ENCODE measurements at places on chromosomes 1 and 21. TPM values are rescaled to one million over a fixed set of nuclear protein-coding genes. Genes with fewer than 3 reads are reported as not detected.

The DDAH1 gene
- not detected for total RNA-seq

The DEPDC1 gene
- not detected for total RNA-seq

The LCE1D gene
- total RNA-seq, result not detected

The RAB3B gene
- not detected for total RNA-seq

The WNT2B gene
- total RNA-seq, result 0.37 TPM

The HSD3B2 gene
- not detected for total RNA-seq

The KCNA2 gene
- total RNA-seq, result 3.1 TPM

DNA sequence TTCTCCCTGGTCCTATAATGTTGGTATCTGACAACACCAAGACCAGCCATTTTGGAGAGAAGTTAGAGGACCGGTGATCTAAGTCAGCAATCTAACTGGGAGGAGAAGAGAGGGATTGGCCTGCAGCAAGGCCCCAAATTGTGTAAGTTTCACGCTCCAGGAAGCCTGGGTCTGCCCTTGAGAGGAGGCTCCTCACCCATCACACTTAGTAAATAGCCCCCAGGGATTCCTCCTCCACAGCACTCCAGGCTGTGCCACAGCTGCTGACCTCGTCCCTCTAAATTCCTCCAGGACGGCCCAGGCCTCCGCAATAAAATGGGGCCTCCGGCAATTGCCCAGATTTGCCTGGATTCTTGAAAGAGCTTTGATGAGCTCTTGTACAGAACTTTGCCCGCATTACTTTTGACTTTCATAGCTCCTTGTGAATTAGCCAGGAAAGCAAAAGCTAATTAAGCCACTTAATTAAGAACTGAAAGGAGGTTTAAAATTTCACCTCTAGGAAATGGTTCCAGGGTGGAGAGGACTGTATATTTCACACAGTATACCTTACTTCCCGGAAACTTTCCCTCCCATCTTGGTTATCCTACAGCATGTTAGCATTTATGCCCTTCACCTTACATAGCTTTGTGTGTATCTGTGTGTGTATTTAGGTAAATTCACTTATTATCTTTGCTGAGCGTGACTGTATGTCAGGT is 90.5 kb downstream of the LAMC2 start:
- no peak overlapping the region for H3K27ac ChIP-seq
- H3K36me3 ChIP-seq, result no peaks in the 10 kb centered on the region
- no peak overlapping the region for H3K4me3 ChIP-seq
- peaks cover 18% of the 10 kb centered on the region for H3K27me3 ChIP-seq
- H3K4me1 ChIP-seq, result no peaks in the 10 kb centered on the region

DNA sequence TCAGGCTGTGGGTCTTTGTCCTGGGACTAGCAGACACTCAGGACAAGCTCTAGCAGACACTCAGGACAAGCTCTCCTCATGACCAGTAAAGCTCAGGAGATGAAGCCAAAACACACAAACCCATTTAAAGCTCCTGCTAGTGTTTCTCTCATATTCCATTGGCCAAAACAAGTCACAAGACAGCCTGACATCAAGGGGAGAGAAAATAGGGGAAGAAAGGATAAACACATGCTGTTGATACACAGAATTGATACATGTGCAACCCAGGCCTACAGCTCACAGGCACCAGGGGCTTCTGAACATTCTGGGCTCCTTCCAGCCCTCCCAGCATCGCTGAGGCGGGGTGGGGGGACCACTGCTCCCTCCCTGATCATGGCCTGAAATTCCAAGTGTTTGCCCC is 35.3 kb downstream of the ATF3 start:
- no peaks in the 10 kb centered on the region for H3K36me3 ChIP-seq
- H3K4me3 ChIP-seq, result no peak overlapping the region
- peaks cover 47% of the 10 kb centered on the region for H3K27me3 ChIP-seq
- H3K4me1 ChIP-seq, result peaks cover 2% of the 10 kb centered on the region
- no peak for DNase-seq

- H3K4me3 ChIP-seq, result no peak overlapping the region
- no peaks in the 10 kb centered on the region for H3K36me3 ChIP-seq
- no peak for DNase-seq
Observed at GRCh38 chr21:46038341-46038829, 56.8 kb downstream of the COL6A1 start.

DNA sequence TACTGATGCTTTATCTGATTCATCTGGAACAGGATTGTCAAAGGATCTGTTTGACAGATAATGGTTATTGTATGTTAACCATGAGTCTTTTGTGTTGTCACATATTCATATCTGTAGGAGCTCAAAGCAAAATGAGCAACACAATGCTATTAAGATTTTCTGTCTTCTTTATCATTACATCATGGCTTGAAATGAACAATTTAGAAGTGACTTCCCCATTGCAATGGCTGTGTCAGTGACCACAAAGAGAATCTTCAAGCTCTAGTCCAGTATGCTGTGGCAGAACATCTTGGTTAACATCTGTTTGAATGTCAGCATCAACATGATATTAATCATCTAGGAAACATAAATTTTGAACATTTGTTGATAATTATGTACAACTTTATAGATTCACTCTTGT is 1148.5 kb downstream of the PLA2G4A start:
- H3K36me3 ChIP-seq, result no peaks in the 10 kb centered on the region
- H3K27ac ChIP-seq, result no peak overlapping the region
- no peak for DNase-seq
- H3K4me3 ChIP-seq, result no peak overlapping the region

- H3K36me3 ChIP-seq, result no peaks in the 10 kb centered on the region
- H3K4me3 ChIP-seq, result no peak overlapping the region
- DNase-seq, result no peak
- peaks cover 20% of the 10 kb centered on the region for H3K27me3 ChIP-seq
- H3K4me1 ChIP-seq, result no peaks in the 10 kb centered on the region
Observed at GRCh38 chr1:3212453-3213355, 143.7 kb downstream of the PRDM16 start.

DNA sequence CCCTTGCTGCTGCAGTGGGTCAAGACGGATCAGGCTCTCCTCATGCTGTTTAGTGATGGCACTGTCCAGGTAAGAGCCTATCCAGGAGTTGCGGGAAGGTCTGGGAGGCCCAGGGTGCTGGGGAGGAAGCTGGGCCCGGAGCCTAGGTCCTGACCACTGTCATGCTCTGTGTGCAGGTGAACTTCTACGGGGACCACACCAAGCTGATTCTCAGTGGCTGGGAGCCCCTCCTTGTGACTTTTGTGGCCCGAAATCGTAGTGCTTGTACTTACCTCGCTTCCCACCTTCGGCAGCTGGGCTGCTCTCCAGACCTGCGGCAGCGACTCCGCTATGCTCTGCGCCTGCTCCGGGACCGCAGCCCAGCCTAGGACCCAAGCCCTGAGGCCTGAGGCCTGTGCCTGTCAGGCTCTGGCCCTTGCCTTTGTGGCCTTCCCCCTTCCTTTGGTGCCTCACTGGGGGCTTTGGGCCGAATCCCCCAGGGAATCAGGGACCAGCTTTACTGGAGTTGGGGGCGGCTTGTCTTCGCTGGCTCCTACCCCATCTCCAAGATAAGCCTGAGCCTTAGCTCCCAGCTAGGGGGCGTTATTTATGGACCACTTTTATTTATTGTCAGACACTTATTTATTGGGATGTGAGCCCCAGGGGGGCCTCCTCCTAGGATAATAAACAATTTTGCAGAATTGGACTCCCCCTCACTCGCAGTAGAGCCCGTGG is 1.7 kb downstream of the DYNLT4 start:
- DNase-seq, result peak; percentile 11
- H3K4me1 ChIP-seq, result peaks cover 75% of the 10 kb centered on the region
- peaks cover 19% of the 10 kb centered on the region for H3K36me3 ChIP-seq
- H3K4me3 ChIP-seq, result peak overlapping the region; percentile 62

DNA sequence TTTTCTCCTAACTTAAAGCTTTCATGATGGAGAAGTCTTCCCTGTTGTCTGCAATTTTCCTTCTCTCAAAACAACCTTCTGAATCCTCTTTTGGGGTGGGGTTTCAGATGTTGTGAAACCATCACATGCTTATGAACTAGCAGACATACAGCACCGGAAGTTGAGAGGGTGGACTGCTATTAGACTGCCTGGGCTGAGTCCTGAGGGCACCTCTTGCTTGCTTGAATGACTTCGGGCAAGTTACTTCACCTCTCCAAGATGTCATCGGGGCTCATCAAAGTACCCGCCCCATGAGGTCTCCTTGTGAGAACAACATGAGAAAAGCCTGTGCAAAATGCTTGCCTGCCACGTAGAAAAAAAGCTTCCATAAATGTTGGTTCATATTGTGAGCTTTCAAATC is 89.6 kb downstream of the CCDC185 start:
- H3K4me3 ChIP-seq, result no peak overlapping the region
- H3K4me1 ChIP-seq, result peaks cover 18% of the 10 kb centered on the region
- peak overlapping the region; percentile 29 for H3K27ac ChIP-seq
- DNase-seq, result no peak

- no peak for DNase-seq
- no peak overlapping the region for H3K4me3 ChIP-seq
Observed at GRCh38 chr1:33366762-33367484, 46.0 kb upstream of the A3GALT2 start.

DNA sequence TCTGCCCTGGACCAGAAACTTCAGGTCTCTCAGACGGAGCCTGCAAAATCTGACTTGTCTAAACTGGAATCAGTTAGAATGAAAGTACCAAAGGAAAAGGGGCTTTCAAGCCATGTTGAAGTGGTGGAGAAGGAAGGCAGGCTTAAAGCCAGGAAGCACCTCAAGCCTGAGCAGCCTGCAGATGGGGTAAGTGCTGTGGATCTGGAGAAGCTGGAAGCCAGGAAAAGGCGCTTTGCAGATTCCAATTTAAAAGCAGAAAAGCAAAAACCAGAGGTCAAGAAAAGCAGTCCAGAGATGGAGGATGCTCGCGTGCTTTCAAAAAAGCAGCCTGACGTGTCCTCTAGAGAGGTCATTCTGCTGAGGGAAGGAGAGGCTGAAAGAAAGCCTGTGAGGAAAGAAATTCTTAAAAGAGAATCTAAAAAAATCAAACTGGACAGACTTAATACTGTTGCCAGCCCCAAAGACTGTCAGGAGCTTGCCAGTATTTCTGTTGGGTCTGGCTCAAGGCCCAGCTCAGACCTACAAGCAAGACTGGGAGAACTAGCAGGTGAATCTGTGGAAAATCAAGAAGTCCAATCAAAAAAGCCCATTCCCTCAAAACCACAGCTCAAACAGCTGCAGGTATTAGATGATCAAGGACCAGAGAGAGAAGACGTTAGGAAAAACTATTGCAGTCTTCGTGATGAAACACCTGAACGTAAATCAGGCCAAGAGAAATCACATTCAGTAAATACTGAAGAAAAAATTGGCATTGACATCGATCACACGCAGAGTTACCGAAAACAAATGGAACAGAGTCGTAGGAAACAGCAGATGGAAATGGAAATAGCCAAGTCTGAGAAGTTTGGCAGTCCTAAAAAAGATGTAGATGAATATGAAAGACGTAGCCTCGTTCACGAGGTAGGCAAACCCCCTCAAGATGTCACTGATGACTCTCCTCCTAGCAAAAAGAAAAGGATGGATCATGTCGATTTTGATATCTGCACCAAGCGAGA is 46.6 kb downstream of the ZBTB17 start:
- no peak overlapping the region for H3K4me3 ChIP-seq
- no peak for DNase-seq
- peaks cover 18% of the 10 kb centered on the region for H3K36me3 ChIP-seq
- no peaks in the 10 kb centered on the region for H3K27me3 ChIP-seq
- no peak overlapping the region for H3K27ac ChIP-seq

GRCh38 chr21:30249936-30250335 is 32.8 kb downstream of the KRTAP24-1 start:
- no peaks in the 10 kb centered on the region for H3K36me3 ChIP-seq
- peaks cover 4% of the 10 kb centered on the region for H3K27me3 ChIP-seq
- H3K4me3 ChIP-seq, result no peak overlapping the region
- no peaks in the 10 kb centered on the region for H3K4me1 ChIP-seq
- DNase-seq, result no peak

- H3K36me3 ChIP-seq, result no peaks in the 10 kb centered on the region
- DNase-seq, result no peak
- no peaks in the 10 kb centered on the region for H3K27me3 ChIP-seq
- H3K4me1 ChIP-seq, result peaks cover 19% of the 10 kb centered on the region
Observed at GRCh38 chr21:32733356-32733755, 5.5 kb upstream of the SYNJ1 start.

DNA sequence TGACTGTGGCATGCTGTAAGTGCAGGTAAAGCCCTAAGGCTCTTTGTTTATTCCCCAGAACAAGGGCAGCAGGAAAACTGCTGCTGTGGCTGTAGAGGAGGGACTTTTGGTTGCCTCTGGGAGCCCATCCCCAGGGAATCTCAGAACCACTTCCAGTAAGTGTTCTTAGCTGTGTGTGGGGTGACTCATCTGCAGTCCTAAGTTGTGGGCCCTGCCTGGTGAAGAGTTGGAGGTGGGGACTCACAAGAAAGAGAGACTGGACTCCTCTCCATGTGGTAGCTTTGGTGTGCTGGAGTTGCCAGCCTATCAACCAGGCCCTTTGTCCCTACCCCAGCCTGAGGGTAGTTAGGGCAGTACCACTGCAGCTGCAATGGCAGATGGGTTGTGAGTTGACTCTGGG is 24.0 kb upstream of the DENND1B start:
- H3K36me3 ChIP-seq, result peaks cover 2% of the 10 kb centered on the region
- no peaks in the 10 kb centered on the region for H3K27me3 ChIP-seq
- no peak overlapping the region for H3K27ac ChIP-seq
- H3K4me1 ChIP-seq, result no peaks in the 10 kb centered on the region
- no peak overlapping the region for H3K4me3 ChIP-seq

GRCh38 chr1:211874521-211875347 is 44.2 kb upstream of the LPGAT1 start:
- DNase-seq, result no peak
- no peaks in the 10 kb centered on the region for H3K36me3 ChIP-seq
- H3K27me3 ChIP-seq, result peaks cover 13% of the 10 kb centered on the region
- H3K4me1 ChIP-seq, result no peaks in the 10 kb centered on the region
- H3K4me3 ChIP-seq, result no peak overlapping the region
- H3K27ac ChIP-seq, result no peak overlapping the region

- DNase-seq, result no peak
- no peaks in the 10 kb centered on the region for H3K27me3 ChIP-seq
- no peak overlapping the region for H3K4me3 ChIP-seq
- peaks cover 2% of the 10 kb centered on the region for H3K36me3 ChIP-seq
Observed at GRCh38 chr1:180167021-180167701, 12.5 kb downstream of the QSOX1 start.

- no peak overlapping the region for H3K27ac ChIP-seq
- H3K27me3 ChIP-seq, result peaks cover 66% of the 10 kb centered on the region
- no peak overlapping the region for H3K4me3 ChIP-seq
- H3K36me3 ChIP-seq, result peaks cover 5% of the 10 kb centered on the region
- H3K4me1 ChIP-seq, result no peaks in the 10 kb centered on the region
Observed at GRCh38 chr1:84006591-84006990, 7.7 kb upstream of the TTLL7 start.

DNA sequence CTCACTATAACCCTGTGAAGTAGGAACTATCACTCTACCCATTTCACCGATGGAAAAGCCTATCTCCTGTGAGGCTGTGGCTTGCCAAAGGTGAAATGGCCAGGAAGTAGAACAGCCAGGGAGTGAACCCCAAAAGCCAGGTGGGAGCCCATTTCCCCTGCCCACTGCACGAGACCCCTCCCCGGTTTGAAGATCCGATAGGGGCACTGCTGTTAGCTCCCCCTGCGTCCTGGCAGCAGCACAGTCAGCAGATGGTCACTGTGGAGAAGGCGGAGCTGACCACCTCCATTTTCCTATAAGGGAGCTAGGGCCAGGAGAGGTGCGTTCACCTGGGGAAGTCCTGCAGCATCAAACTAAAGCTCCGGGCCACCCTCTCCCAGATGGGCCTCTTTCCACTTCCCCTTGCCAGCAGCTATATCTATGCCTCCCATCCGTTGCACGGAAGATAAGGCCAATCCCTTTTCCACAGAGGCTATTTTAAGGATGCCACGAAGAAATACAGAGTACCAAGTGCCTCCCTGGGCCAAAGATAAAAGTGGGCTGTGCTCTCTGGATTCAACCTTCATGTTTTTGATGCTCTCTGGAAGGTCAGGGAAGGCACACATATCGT is 7.8 kb downstream of the ERG start:
- DNase-seq, result no peak
- peaks cover 70% of the 10 kb centered on the region for H3K27me3 ChIP-seq
- H3K36me3 ChIP-seq, result no peaks in the 10 kb centered on the region
